Fibroblast of skin of right quadriceps (primary cell): ENCODE measurements at places on chromosomes 1 and 21.

- no peak for DNase-seq
Measured at GRCh38 chr1:231334079-231334666, 3.5 kb downstream of the EXOC8 start.

DNA sequence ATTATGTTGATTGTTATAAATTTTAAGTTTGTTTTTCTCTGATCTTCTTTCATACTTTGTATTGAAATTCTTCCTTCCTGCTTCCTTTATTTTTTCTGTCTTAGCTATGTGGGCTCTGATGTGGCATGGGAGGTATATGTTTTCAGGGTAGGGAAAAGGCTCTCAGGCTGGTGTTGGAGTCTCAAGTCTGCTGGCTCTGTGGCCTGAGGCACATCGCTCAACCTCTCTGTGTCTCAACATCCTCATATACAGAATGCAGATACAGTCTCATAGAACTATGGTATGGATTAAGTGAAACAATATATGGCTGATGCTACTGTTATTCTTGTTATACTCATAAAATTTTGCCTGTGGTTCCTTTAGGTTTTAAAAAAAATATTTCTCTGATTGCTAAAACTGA lies 105.9 kb downstream of the KCNN3 start:
- DNase-seq: no peak

DNA sequence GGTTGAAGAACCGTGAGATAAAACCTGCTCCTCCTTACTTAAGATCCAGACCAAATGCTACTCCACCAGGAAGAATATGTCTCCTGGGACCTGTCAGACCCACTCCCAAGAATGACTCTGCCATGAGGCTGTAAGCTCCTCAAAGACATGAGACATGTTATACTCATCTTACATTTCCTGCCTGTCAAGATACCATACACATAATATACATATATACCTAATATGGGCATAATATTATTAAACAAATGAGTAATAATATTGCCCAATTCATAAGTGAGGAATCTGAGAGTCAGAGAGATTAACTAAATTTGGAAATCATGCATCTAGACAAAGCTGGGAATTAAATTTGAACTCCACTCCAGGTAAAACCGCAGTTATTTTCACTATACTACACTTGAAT lies 634.9 kb downstream of the LMO4 start:
- peak; percentile 90 for DNase-seq

GRCh38 chr21:41885341-41886024 lies 6.3 kb upstream of the PRDM15 start:
- no peak for DNase-seq
